ENCODE measurements at places on chromosomes 12 and 14. TPM values are rescaled to one million over a fixed set of nuclear protein-coding genes. Genes with fewer than 3 reads are reported as not detected.
A peak's percentile ranks its signal among the peaks of the same experiment; 100 is the strongest.

PSMC1 gene
- 135 TPM for polyA plus RNA-seq

DNA sequence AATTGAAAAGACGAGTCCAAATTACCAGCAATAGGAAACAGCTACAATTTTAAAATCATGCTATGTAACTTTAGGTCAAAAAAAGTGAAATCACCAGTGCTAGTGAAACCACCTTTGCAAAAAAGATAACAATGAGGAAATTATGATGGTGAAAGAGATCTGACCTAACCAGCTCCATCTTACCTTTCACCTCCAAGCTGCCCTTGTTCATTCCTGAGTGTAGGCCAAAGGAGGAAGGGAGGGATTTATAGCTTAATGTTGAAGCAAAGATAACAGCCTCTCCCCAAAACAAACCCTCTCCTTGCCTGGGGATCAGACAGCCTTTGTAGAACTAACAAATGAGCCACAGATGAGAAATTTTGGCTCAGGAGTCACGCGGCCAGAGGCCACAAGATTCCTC, 83.2 kb upstream of the EIF5 start:
- no peaks in the 10 kb centered on the region for H3K27me3 ChIP-seq
- H3K36me3 ChIP-seq = no peaks in the 10 kb centered on the region
- no peak for DNase-seq
- peaks cover 10% of the 10 kb centered on the region for H3K4me1 ChIP-seq
- no peak overlapping the region for H3K27ac ChIP-seq

GRCh38 chr12:105280966-105281693, 45.2 kb upstream of the APPL2 start:
- no peaks in the 10 kb centered on the region for H3K36me3 ChIP-seq
- H3K27ac ChIP-seq = no peak overlapping the region
- no peak overlapping the region for H3K4me3 ChIP-seq
- DNase-seq = no peak
- peaks cover 21% of the 10 kb centered on the region for H3K4me1 ChIP-seq
- H3K27me3 ChIP-seq = no peaks in the 10 kb centered on the region

- no peak overlapping the region for H3K27ac ChIP-seq
- no peak overlapping the region for H3K4me3 ChIP-seq
- H3K36me3 ChIP-seq = no peaks in the 10 kb centered on the region
- H3K27me3 ChIP-seq = no peaks in the 10 kb centered on the region
These were observed 728 bp upstream of the STON2 start for GRCh38 chr14:81400852-81401251.

TMEM119 gene
- 14.6 TPM for polyA plus RNA-seq

GRCh38 chr14:75439989-75440388, 12.2 kb downstream of the JDP2 start:
- no peak overlapping the region for H3K4me3 ChIP-seq
- no peaks in the 10 kb centered on the region for H3K27me3 ChIP-seq
- peaks cover 46% of the 10 kb centered on the region for H3K36me3 ChIP-seq

GRCh38 chr12:119786539-119786938, 90.6 kb downstream of the CIT start:
- peaks cover 5% of the 10 kb centered on the region for H3K36me3 ChIP-seq
- no peak overlapping the region for H3K4me3 ChIP-seq
- H3K4me1 ChIP-seq = no peaks in the 10 kb centered on the region
- H3K27me3 ChIP-seq = no peaks in the 10 kb centered on the region

GRCh38 chr14:31268216-31268615, 60.6 kb upstream of the HECTD1 start:
- no peaks in the 10 kb centered on the region for H3K27me3 ChIP-seq
- no peak overlapping the region for H3K27ac ChIP-seq
- no peak for DNase-seq
- H3K4me3 ChIP-seq = no peak overlapping the region
- H3K4me1 ChIP-seq = peaks cover 14% of the 10 kb centered on the region
- H3K36me3 ChIP-seq = no peaks in the 10 kb centered on the region

DNA sequence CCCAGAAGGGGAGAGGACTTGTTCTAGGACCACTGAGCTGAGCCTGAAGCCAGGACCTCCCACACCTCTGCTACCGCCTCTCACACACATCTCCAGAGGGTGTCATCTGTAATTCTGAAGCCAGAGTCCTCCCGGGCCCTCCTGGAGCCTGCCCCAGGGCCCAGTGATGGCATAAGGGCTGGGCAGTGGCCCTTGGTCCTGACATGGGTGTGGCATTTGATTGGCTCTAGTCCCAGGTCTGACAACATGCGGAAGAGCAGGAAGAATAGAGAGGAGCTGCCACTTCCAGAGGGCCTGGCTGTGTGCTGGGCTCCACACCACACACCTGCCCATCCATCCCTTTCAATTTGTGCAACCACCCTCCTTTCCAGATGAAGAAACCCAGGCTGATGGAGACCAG, 144.3 kb upstream of the GSC start:
- H3K4me1 ChIP-seq = no peaks in the 10 kb centered on the region
- no peak overlapping the region for H3K4me3 ChIP-seq
- no peak overlapping the region for H3K27ac ChIP-seq
- no peaks in the 10 kb centered on the region for H3K27me3 ChIP-seq
- no peaks in the 10 kb centered on the region for H3K36me3 ChIP-seq

DNA sequence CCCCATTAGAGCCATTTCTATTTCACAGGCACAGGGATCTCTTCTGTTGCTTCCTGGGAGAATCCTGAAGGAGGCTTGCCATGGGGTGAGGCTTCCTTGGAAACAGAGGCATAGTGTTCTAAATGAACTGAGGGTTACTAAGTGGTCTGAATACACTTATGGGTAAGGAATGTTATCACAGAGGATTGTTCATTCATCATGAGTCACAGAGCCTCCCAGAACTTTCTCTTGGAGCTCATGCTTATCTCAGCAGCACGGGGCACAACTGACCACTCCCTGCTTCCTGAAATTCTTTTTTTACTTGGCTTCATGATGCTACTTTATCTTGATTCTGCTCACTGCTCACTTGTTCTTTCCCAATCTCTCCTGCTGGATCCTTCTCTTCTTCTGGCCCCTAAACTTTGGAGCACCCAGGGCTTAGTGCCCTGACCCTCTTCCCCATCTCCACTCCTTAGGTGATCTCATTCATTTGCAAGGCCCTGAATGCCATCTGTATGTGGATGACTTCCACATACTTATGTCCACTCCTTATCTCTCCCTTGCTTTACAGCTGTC, 57.9 kb downstream of the ANO6 start:
- DNase-seq = peak; percentile 56
- no peak overlapping the region for H3K4me3 ChIP-seq
- no peak overlapping the region for H3K27ac ChIP-seq
- H3K36me3 ChIP-seq = peaks cover 3% of the 10 kb centered on the region
- no peaks in the 10 kb centered on the region for H3K27me3 ChIP-seq

RAD51B gene
- 6.4 TPM for polyA plus RNA-seq

- H3K4me3 ChIP-seq = no peak overlapping the region
- DNase-seq = no peak
- no peak overlapping the region for H3K27ac ChIP-seq
These were observed 3.0 kb downstream of the ATP6V0A2 start for GRCh38 chr12:123715195-123715594.

DNA sequence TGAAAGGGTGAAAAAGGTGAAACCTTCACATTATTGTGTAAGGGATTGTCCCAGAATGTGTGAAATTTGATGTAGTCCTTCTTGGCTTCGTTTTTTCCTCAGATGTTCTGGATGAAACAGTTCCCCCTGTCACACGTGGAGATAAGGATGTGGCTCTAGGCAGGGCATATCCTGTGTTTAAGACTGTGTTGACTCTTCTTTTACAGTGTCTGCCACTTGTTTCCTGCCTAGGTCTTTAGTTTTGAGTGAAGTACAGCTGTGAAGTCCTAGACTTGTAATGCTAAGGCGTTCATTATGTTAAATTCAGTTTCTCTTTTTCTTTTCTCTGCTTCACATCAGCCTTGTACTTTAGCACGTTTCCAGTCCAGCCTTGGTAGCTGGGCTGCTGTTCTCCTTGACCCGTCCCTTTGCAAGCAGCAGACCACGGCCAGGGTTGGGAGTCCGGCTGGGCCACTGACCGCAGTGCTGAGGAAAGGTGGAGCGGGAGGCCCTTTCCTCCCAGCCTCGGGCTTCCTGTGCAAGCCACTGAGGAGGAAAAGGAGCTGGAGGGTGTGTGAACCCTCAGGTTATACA, 59.1 kb downstream of the RASSF3 start:
- DNase-seq = peak; percentile 76
- no peak overlapping the region for H3K4me3 ChIP-seq

DNA sequence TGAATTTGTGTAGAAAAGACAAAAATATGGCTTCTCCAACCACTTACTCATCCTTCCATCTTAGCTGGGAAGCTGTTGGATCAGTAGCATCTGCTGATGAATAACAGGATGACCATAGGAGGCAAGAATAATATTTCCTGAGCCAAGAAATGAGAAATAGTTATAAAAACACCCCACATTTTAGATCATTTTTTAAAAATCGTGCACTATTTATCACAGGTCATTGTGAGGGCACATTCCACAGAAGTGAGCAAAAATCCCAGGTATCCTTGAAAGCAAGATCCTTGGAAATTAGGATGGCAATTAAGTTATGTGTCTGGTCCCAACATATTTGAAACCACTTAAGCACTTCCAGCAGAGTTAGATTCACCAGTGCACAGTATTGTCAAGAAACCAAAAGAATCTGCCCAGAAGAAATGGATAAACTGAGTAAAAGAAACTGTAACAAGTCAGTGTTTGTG, 8.4 kb downstream of the FAR2 start:
- H3K27ac ChIP-seq = no peak overlapping the region
- H3K36me3 ChIP-seq = no peaks in the 10 kb centered on the region
- DNase-seq = no peak

DNA sequence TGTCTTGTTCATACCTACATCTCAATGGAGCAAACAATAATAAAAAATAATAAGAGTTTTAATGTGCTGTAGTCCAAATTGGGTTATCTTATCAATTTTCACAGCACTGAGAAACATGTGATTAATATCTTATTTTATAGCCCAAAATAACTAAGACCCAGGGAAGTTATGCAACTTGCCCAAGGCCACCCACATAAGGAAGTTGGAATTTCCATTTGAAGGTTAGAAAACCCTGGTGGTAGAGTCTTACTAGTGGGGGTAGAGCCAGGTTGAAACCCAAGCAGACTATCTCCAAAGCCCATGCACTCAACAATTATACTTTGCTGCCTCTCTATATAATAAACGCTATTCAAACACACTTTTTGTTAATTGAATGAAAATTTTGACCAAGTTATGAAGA, 270.0 kb upstream of the CAND1 start:
- H3K4me3 ChIP-seq = no peak overlapping the region
- no peaks in the 10 kb centered on the region for H3K27me3 ChIP-seq
- H3K4me1 ChIP-seq = no peaks in the 10 kb centered on the region
- no peak overlapping the region for H3K27ac ChIP-seq
- no peak for DNase-seq

- no peak for DNase-seq
- H3K36me3 ChIP-seq = no peaks in the 10 kb centered on the region
- H3K27ac ChIP-seq = no peak overlapping the region
- H3K4me1 ChIP-seq = no peaks in the 10 kb centered on the region
- H3K27me3 ChIP-seq = no peaks in the 10 kb centered on the region
These were observed 161.8 kb upstream of the DCN start for GRCh38 chr12:91344408-91344807.

SAV1 gene
- polyA plus RNA-seq = 18.8 TPM

TTLL5 gene
- 15.2 TPM for polyA plus RNA-seq

DNA sequence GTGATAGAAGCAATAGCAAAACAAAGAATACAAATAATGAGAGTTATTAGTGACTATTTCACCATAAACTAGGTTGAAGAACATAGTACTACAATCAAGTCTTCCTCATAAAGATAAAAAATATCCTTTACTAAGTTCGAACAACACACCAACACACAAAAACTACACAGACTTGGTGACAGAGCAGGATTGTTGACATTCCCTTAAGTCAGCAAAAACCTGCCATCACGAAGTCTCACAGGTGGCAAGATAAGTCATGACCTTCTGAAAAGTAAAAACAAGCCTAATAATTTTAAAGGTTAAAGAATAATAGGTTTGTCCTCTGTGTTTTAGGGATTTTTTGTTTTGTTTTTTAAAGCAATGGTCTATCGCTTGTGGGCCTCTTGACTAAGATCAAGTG, 173.0 kb downstream of the SEC23A start:
- H3K27me3 ChIP-seq = no peaks in the 10 kb centered on the region
- no peak overlapping the region for H3K4me3 ChIP-seq
- no peaks in the 10 kb centered on the region for H3K4me1 ChIP-seq
- no peaks in the 10 kb centered on the region for H3K36me3 ChIP-seq
- H3K27ac ChIP-seq = no peak overlapping the region

- no peaks in the 10 kb centered on the region for H3K4me1 ChIP-seq
- no peak overlapping the region for H3K4me3 ChIP-seq
- DNase-seq = peak; percentile 13
- H3K36me3 ChIP-seq = no peaks in the 10 kb centered on the region
- H3K27ac ChIP-seq = no peak overlapping the region
These were observed 189.2 kb upstream of the RASSF8 start for GRCh38 chr12:25769082-25769945.

DNA sequence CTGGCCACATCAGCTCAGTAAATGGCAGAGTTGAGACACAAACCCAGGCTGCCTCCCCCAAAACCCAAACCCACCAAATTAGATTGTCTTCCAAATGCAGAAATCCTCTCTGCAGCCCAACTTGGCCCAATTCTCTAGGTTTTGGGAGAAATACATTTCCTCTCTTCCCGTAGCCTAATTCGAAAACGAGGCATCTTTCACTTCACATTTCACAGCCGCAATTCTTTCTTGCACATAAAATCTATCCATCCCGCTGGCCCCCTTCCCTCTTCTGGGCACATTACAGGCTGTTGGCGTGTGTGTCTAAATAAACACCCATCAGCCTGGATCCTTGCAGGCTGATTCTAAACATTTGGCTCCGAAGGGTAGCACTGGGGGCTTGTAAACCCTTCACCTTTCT, 83.8 kb upstream of the VRK1 start:
- peaks cover 4% of the 10 kb centered on the region for H3K4me1 ChIP-seq
- H3K27ac ChIP-seq = no peak overlapping the region
- DNase-seq = no peak
- H3K36me3 ChIP-seq = no peaks in the 10 kb centered on the region
- H3K4me3 ChIP-seq = no peak overlapping the region

NKX2-1 gene
- not detected for polyA plus RNA-seq
